ENCODE measurements at places on chromosomes 13 and 19.
A peak's percentile ranks its signal among the peaks of the same experiment; 100 is the strongest.

GRCh38 chr13:98843482-98843877 is 91.0 kb upstream of the SLC15A1 start:
- H3K27ac ChIP-seq: no peak overlapping the region
- H3K27me3 ChIP-seq: no peaks in the 10 kb centered on the region
- H3K4me1 ChIP-seq: no peaks in the 10 kb centered on the region
- H3K36me3 ChIP-seq: peaks cover 42% of the 10 kb centered on the region

DNA sequence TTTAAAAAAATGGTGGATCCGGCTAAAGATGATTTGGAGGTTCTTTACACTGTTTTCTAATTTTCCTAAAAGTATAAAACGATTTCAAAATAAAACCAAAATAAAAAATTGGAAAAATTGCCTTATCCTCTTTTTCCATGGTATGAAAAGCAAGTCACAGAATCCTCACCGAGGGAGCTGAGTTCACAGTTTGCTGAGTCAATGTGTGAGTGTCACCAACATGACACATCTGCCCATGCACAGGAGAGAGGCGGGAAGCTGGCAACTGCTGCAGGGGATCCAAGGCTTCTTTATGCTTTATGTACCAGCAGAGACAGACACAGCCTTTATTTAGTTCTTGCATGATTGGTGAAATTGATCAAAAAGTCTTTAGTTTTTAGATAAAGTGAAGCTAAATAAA is 157.8 kb downstream of the TNFSF13B start:
- H3K27ac ChIP-seq: no peak overlapping the region
- H3K27me3 ChIP-seq: peaks cover 26% of the 10 kb centered on the region
- no peak for DNase-seq
- H3K4me3 ChIP-seq: no peak overlapping the region

DNA sequence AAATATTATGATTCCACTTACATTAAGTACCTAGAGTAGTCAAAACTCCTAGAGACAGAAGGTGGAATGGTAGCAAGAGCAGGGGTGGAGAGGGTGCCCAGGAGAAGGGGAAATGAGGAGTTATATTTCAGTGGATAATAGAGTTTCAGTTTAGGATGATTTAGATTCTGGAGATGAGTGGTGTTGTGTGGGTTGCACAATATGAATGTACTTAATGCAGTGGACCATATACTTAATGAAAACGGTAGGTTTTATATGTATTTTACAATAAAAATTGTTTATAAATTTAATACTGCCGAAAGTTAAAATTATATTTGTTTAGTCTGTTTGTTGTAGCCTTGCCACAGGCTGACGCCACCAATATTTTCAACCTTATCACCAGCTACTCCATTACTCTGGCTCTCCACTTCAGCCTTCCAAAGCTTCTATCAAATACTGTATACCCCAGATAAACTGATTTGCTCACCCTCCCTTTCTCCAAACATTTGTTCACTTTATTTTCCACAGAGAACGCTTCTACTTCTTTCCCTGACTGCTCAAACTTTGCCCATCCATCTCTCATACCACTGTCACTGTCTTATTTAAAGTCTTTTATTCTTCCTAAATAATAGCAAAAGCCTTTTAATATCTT is 1.4 kb upstream of the RBM26 start:
- H3K27me3 ChIP-seq: no peaks in the 10 kb centered on the region
- H3K4me3 ChIP-seq: no peak overlapping the region
- DNase-seq: peak; percentile 9
- peaks cover 20% of the 10 kb centered on the region for H3K4me1 ChIP-seq

DNA sequence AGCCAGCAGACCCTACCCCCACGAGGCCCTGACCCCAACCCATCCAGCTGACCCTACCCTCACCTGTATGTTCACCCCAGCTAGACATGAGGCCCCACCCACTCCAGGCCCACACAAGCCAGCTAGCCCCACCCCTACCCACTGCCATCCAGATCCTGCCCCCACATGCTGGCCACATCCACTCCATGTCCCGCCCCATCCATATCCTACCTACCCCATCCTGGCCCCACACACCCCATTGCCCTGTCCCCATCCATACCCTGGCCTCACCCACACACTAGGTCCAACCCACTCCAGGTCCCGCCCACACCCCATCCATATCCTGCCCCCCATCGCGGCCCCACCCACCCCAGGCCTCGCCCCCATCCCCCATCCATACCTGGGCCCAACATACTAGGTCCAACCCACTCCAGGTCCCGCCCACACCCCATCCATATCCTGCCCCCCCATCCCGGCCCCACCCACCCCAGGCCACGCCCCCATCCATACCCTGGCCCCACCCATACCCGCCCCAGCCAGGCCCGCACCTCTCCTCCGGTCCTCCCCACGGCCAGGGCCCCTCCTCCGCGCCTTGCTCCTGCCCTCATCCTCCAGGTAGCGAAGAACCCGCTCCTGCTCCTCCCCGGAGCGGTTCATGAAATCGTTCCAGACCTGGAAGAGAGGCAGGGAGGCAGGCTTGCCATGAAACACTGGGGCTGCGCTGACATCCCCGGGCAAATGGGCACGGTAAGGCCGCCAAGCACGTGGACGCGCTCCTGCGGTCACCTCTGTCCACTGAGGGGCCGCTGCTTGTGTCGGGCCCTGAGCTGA is 7.2 kb downstream of the RNU6-9 start:
- no peak overlapping the region for H3K27ac ChIP-seq
- DNase-seq: peak; percentile 31
- H3K4me1 ChIP-seq: no peaks in the 10 kb centered on the region
- H3K4me3 ChIP-seq: no peak overlapping the region
- no peaks in the 10 kb centered on the region for H3K27me3 ChIP-seq

- peaks cover 18% of the 10 kb centered on the region for H3K36me3 ChIP-seq
- no peak for DNase-seq
- peak overlapping the region; percentile 90 for H3K4me3 ChIP-seq
- H3K27ac ChIP-seq: peak overlapping the region; percentile 100
Measured at GRCh38 chr19:14006766-14007562, 844 bp upstream of the RFX1 start.

DNA sequence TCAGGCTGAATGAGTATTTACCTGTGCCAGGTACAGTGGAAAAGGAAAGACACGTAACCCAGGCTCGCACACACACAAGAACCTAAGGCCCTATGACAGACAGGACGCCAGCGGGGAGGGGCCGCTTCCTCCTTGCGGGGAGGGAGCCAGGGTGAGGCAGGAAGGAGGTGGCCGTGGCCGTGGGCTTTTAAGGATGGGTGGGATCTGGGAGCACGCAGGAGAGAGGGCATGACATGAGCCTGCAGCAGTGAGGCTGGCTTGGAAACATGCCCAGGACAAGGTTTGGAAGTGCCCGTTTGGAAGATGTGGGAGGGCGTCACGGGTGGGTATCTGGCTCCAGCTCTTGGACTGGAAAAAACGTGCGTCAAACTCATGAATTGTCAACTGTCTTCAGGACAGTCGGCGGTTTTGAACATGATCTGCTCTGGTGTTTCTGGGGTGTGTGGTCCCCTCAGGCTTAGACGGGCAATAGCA is 20.1 kb downstream of the SH3GL1 start:
- H3K36me3 ChIP-seq: peaks cover 29% of the 10 kb centered on the region
- DNase-seq: peak; percentile 34
- H3K4me3 ChIP-seq: peak overlapping the region; percentile 64
- peak overlapping the region; percentile 84 for H3K27ac ChIP-seq
- H3K27me3 ChIP-seq: no peaks in the 10 kb centered on the region
- peaks cover 57% of the 10 kb centered on the region for H3K4me1 ChIP-seq
